ENCODE measurements at places on chromosomes 7 and 10.

DNA sequence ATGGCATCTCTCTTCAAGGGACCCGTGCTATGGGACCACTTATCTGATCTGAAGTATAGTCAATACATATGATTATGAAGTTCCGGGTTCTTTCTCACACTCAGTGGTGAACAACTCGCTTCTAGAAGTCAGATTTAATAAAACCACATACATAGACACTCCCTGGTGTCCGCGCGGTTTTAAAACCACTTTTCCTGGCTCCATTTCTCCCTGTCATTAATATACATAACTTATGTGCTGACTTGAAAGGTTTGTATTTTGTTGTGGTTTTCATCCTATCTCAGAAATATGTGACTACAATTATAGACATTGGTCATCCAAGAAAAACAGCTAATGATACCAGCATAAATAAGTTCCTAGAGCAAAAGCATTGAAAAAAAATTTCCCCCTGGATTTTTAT, 34.0 kb downstream of the SVIL start:
- DNase-seq, result no peak

- DNase-seq, result peak; percentile 62
Observed at GRCh38 chr10:92241158-92241500, 49.7 kb downstream of the CPEB3 start.

- no peak for DNase-seq
Observed at GRCh38 chr7:133020496-133020895, 61.4 kb downstream of the CHCHD3 start.

- DNase-seq, result peak; percentile 45
Observed at GRCh38 chr7:14691597-14692203, 210.9 kb downstream of the DGKB start.

DNA sequence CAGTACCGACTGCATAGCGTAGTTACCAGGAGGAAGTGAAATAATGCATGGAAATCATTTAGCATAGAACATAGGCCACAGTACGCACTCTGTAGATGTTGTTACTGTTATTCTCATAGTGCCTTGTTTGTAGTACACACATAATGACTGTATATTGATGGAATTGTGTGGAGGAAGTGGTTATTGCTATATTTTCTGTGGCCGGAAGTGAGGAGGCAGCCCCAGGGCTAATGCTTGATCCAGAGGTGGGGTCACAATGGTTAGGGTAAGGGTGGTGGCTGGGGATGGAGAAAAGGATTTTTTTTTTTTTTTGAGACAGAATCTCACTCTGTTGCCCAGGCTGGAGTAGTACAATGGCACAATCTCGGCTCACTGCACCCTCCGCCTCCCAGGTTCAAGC, 4.5 kb upstream of the MGAM start:
- DNase-seq, result no peak

- DNase-seq, result no peak
Observed at GRCh38 chr10:76356557-76356956, 925.1 kb downstream of the LRMDA start.

GRCh38 chr10:73647875-73648651, 6.8 kb upstream of the MYOZ1 start:
- no peak for DNase-seq

DNA sequence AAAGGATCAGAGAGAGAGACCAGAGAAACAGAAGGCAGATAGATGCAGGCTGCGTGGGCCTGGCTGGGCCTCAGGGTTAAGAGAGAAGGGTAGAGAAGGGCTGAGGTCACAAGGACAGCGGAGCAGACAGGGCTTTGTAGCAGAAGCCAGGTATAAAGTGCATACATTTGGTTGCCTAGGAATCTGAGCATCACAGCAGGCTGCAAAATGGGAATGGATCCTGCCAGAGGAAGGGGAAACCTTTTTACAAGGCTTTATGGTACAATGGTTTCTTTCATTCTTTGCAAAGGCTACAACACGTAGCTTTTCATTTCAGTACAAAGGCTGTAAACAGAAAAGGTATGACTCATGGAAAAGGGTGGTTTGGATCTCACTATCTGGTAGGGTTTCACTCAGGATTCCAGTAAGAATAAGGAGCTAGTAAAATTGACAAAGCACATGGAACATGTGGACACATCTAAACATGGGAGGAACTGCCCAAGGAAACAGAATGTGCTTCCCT, 275.1 kb downstream of the DOCK4 start:
- DNase-seq, result no peak

DNA sequence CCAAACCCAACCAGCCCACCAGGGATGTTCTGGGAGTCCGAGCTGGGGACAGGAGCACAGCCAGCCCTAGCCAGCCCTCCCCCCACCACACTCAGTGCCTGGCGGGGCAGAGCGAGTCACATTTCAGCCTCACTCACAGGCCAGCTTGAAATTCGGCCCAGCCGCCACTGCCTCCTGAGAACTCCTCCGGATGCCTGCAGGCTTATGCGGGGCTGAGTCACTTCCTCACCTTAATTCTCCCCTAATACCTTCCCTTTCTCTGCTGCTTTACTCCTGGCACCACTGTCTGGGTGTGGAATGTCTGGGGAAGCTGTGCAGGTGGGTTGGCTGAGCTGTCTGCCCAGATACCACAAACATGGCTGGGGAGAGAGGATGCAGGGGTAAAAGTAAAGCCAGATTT, 22.6 kb upstream of the DLG5 start:
- no peak for DNase-seq

DNA sequence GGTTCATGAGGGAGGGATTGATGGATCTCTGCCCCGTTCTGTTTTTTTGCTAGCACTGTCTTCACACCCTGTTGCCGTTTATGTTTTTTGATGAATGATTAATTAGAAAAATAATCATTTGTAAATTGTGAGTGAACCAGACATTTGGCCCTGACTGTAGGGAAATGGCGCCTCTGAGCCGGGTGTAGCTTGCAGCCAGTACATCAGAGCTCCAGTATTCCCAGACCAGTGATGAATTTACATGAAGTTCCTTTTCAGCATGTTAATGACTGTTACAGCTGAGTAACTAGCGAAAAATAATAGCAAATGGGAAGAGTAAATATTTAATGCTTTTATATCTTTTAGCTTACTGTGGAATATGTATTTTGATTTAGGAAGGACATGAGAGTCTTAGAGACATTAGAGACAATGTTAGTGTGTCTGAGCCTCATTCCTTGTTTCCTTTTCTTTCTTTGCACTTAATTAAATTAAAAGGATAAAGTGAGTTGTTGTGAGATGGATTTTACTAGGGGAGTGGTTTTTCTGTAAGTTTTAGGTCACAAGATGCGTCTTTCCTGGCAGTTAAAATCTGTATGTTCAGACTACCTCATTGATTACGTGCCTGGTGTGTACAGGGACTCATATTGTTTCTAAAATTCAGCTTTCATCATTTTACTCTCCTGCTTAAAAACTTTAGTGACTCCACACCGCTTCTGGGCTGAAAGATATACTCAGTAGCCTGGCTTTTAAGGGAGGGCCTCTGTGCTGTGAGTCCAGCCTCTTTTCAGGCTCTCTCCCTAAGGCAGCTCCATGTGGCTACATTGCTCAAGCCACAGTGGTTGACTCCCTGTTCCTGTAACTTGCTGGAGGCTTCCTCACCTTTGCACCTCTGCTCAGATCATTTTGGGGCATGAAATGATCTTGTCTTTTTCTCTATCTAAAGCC, 86.4 kb downstream of the AUTS2 start:
- no peak for DNase-seq

GRCh38 chr10:105138358-105138757, 497.3 kb downstream of the SORCS3 start:
- DNase-seq, result no peak
